ENCODE measurements at places on chromosomes 16 and 17.

- no peak for DNase-seq
These were observed 174.7 kb upstream of the ANKFN1 start for GRCh38 chr17:55978578-55978977.

- no peak for DNase-seq
These were observed 39.3 kb downstream of the CBFB start for GRCh38 chr16:67068212-67068753.

DNA sequence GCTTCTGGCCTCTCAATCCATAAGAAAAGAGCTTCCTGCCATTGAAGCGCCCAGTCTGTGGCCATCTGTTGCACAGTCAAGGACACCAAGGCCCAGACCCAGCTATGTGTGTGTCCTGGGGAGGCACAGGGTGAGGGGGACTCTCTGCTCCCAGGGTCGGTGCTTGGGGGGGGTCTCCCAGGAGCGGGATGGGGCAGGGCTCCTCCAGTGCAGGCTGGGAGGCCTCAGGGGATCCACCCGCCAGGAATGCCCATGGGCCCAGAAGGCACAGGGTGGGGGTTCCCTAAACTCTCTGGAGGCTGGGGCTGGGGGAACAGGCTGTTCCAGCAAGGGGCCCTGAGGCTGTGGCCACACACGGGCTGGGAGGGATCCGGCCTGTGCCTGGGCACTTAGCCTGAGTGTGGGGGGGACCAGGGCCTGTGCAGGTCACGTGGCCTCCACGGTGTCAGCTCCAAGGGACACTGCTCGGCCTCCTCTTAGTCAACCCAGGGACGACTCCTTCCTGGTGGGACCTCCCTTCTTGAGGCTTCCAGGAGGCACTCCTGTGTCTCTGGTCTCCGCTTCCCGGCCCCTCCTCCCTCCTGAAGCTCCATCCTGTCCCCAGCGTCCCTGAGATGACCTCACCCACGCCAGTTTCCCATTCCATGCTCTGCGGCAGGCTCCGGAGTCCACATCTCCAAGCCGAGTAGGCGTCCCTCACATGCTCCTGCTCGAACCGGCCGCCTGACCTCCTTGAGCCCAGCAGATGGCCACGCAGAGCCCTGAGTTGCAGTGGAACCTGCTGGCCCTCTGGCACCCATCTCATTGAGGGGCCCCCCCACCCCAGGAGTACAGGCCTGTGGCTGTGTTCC lies 23.1 kb upstream of the BAHCC1 start:
- DNase-seq: no peak

DNA sequence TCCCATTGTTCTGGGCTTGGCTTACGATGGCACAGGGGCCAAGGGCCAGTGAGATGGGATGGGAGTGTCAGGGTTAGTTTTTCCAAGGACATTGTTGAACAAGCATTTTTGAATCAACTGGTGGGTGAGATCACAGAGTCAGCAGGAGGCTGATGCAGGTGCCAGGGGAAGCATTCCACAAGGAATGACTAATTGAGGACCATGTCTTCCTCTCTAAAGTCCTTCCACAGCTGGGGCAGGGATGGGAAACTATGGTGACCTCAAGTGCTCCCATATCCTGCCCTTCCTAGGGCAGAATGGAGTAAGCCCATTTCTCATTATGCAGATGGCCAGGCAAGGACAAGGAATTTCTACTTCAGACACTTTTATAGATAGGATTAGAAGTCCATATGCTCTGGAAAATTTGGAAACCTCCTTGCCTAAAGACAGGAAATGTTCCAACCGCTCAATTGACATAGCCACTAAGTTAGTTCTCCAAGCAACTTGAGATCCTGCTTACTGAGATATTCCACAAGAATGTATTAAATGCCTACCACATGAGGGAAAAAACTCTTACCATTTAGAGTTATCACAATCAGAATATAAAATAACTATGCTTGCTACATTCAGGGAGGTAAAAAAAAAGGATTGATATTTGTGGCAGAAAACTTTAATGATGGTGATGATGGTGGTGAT lies 21.2 kb upstream of the ENGASE start:
- no peak for DNase-seq

DNA sequence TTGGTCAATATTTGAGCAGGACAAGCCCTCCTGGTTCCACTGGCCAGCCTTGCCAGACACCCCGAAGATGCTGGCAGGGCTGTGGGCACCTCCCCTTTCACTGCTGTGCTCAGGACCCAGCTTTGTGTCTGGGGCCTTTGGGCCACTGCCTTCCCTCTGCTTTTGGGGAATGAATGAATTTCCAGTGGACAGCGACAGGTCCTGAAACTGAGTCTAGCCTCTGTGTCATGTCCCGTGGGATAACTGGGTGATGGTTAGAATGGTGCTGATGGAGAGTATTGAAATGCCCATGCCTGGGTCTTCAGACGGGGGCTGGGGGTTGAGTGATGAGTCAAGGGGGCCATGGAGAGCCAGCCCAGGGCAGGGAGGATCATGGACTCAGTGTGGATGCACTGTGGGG lies 135.8 kb downstream of the FOXL1 start:
- no peak for DNase-seq

- no peak for DNase-seq
These were observed 146.7 kb downstream of the RAB11FIP4 start for GRCh38 chr17:31538080-31538762.

DNA sequence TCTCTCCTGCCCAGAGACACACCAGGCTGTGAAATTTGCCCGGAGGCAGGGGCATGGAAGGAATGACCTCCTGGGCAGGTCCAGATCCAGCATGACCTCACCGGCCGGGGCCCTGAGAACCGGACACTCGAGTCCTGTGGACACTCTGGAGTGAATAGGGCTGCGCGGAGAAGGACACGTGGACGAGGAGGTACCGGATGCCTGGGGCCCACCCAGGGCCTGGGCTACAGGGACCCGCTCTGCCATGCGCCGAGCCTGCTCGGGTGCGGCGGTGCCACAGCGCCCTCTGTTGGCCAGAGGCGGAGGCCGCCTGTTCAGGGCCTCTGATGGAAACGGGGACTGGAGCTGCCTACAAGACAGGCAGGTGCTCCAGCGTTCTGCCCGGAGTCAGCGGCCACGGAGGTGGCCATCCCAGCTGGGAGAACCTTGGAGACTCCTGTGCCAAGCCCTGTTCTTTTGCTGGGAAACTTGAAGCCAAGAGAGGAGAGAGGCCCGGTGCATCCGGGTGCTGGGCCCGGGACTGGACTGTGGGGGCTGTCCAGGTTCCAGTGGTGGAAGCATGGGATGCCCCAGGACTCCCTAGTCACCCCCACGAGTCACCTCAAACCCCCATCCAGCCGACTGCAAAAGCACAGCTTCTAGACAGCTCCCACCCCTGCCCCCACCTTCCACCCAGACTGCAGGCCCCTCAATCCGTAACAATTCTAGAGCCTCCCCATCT lies 19.3 kb upstream of the NXPH3 start:
- DNase-seq: peak; percentile 84

DNA sequence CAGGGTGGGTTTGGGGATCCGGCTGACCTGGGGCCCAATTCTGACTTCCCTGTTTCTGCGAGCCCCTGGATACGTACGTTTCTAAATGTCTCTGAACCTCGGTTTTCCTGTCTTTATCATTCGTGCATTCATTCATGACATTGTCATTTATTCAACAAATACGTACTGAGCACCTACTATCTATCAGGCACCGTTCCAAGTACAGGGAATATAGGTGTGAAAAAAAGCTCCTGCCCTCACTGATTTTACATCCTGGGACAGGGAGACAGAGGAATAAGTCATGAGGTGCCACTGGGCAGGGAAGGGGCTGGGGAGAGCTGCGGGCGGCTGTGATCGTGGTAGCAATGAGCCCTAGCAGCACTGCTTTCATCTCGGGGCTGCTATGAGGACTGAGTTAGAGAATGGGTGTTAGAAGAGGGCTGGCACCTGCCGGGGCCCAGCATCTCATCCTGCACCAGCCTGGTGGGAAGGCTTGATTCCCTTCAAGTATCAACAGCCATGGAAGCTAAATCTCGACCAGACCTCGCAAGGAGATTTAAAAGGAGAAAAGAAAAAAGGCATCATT lies 88.3 kb upstream of the DNAH17 start:
- DNase-seq: no peak

DNA sequence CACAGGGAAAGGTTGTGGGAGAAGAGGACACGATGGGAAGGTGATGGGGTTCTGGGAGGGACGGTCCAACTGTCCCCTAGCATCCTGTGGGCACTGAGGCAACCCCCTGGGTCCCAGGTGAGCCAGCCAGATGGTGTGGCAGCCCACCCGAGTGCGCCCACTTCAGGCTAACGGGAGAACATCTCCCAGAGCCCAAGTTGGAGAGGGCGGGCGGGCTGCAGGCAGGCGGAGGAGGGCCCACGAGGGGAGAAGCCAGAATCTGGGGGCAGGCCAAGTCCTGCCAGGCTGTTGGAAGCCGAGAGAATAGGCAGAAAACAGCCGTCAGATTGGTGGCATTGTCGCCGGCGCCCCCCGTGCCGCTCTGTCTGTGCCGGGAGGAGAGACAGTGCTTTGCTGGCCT lies 13.8 kb upstream of the ABCC3 start:
- DNase-seq: no peak

- no peak for DNase-seq
These were observed 173.5 kb downstream of the NPIPB11 start for GRCh38 chr16:29232811-29233704.

DNA sequence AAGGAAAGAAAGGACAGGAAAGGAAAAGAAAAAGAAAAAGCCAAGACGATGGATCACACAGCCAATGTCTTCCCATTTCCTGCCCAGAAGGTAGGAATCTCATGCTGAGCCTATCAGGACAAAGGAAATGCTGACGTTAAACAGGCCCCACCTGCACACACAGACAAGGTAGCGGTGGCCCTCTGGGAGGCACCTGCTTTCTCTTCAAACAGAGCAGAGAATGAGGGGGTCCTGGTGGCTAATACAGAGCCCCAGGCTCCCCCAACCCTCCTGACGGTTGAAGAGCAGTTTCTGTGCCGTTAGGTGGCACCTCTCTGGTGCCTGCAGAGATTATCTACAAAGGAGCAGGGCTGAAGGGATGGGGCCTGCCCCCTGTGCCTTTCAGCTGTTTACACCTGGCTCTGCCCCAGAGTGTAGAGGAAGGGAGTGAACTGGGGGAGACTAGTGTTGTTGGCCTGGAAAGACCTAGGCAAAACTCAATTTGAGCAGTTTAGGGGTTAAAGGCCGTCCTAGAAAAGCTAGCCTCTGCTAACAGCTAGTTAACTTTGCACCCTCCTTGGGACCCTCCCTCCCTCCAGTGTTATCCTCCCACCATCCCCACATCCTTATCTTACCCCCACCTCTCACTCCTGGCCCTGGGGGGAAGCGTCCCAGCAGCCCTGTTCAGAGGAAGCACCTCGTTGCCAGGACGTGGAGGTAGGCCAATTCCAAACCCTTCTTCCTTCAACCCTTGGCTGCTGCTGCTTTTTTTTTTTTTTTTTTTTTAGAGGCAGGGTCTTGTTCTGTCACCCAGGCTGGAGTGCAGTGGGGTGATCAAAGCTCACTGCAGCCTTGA lies 56.3 kb downstream of the ARHGAP27 start:
- no peak for DNase-seq

DNA sequence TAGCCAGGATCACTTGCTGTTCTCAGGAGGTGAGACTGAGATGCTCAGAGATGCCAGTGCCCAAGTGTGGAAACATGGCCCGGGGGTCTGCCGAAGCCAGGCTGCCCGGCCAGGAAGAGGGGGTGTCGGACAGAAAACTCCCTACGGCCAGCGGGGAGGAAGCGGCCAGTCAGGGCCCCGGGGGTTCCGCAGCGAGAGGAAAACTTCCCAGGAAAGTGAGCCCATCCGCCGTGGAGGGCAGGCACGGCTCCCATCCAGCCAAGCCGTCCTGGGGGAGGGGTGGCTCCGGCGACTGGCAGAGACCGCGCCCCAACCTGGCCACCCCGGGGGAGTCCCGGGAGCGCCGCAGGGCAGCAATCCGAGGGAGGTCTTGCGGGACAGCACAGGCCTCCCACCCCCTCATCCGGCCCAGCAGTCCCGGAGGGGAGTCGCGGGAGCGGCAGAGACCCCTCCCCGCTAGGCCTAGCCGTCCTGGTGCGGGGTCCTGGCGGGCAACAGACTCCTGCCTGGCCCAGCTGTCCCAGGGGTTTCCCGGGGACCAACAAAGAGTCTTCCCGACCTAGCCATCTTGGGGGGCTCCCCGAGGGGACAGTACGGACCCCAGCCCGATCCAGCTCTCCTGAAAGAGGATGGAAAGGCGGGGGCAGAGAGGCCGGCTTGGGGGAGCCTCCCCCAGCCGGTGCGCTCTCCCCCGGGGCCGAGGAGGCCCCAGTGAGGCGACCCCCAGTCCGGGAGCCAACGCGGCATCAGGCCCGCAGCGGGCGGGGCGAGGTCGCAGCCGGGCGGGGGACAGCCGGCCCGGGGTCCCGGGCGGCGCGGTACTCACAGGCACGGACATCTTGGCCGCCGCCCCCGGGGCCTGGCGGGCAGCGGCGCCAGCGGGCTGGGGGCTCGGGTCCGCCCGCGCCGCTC lies 13.8 kb upstream of the BCAR1 start:
- no peak for DNase-seq

DNA sequence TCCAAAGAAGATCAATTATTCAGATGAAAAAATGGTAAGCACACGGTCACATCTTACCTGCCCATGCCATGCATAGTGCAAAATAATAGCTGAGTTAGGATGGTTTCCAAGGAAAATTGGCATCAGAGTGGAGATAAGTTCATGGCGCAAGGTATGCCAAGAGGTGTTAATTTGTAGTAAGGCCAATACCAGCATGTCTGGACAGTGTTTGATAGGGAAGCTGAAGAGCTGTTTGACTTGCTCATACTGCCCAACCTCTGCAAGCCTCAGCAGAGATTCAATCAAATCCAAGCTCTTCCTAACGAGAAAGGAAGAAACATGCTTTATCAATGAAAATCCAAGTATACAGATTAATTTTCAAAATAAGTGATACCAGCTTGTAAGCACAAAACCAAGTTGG lies 51.0 kb downstream of the CNOT1 start:
- no peak for DNase-seq

DNA sequence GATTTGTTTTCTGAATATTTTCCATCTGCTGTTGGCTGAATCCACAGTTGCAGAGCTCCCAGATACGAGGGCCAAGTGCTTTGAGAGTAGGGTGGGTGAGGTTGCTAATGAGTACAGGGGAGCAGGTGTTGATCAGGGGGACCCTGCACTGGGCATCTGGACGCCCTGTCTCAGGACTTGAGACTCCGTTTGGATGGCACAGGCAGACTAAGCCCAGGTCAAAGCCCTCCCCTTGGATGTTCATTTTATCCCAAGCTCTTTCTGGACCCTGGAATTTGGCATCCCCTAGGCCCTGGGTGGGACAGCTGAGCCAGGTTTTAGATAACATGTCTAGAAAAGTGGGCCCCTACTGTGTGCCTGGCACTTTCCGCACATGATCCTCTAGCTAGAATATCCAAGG lies 12.1 kb downstream of the USP6 start:
- DNase-seq: no peak
